GM04503 (cell line): ENCODE measurements at places on chromosomes 6 and 20.

DNA sequence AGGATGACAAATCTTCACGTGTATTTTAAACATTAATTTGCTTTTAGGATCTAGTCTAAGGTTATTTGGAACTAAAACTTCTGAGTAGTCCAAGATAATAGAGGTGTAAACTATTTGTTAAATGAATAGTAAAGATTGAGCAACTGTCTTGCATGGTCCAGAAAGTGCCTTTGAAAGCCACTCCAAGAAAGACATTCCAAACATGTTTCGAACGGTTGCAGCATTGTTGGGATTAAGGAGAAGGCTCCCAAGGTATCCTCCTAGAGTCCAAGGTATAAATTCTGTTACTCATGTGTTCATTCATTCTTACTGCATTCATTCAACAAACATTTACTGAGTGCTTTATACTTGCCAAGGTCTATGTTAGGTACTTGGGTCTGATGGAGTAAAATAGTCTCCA, 28.8 kb upstream of the MYLK2 start:
- no peak for DNase-seq

DNA sequence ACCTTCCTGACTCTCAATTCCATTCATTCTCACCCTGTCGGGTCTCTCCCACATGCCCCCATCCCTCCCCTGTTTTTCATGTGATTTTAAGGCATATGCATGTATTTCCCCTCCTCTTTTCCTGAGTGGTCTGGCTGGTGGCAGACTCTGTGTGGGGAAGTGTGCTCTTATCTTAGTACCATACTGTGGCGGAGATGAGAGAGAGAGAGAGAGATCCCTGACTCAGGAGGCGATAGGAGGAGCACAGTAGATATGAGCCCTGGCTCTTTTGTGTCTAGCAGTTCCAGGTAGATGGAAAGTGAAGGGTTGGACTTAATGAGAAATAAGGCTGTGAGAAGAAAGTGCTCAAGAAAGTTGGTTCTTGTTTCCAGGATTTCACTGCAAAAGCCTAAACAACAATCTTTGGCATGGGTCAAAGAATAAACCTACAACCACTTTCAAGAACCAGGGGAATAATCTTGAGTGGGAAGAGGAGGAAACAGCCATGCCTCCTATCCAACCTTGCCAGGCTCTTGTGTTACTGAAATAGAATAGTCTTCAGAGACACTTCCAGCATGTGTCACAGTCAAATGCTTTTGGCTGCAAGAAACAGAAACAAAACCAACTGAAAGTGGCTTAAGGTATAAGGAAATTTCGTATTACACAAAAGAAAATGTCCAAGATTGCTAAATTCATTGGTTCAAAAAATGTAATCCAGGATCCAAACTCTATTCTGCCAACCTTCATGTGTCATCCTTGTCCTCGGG, 123.8 kb upstream of the MYLIP start:
- DNase-seq, result no peak

DNA sequence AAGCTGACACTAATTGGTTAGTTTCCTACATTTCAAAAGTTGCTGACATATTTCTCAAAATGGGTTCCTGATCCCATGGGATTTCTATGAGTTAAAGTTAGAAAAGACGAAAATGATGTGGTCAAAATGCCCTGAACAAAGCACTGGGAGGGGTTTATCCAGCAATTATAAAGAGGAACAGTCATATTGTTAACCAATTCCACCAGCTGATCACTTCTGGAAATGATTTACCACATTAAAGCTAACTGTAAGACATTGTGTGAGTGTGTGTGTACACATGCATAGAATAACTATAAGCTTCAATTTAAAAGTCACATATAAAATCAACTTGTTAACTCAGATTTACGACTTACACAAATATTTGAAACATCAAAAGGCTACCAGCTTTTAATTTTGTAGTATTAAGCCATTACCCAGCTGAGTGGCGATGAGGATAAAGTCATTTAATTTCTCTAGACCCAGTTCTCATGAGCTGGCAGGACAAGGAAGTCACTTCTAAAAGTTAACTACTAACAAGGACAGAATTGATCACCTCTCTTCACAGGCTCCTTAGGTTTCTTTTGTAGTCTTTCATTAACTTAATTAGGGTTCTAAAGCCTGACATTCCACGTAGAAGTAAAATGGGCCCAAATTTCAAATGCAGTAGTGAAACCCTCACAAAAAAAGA, 40.4 kb downstream of the MAN1A1 start:
- no peak for DNase-seq

- DNase-seq, result no peak
These were observed 186.7 kb upstream of the PDE10A start for GRCh38 chr6:165849534-165850430.

DNA sequence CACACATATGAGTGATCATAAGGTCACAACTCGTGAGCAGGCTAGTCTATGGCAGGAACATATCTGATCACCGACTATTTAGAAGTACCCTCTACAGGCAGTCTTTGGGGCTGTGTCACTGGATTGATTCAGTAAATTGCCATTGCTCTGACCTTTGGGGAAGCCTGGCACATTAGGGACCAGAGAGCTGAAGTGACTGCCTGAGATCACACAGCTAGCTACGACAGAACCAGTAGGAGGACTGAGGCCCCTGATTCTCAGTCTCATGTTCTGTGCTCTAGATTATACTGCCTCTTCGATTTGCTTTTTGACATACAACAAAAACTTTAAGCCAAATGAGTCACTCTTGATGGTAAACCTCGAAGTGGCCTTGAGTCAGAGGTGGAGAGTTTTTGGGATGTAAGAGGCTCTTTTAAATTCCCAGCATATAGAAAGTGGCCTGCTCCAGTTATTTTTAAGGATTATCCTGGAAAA, 247.5 kb upstream of the SUPT3H start:
- no peak for DNase-seq

DNA sequence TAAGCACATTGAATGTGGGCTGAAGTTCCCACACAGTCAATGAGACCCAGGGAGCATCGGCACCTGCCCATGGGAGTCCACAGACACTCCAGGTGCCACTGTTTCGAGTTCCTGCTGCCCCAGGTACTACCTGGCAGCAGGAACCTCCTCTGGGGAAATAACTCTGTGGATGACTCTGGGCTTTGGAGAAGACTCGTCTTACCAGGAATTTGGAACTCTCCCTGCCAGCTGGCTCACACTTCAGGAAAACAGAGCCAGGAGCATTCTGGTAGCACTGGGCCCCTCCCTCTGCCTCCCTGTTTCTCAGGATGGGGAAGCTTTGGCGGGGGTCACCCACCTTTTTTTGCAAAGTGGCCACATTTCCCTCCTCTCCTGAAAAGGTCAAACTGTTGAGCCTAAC, 69.5 kb upstream of the MC3R start:
- no peak for DNase-seq
